ENCODE measurements at places on chromosomes 5 and 9.

DNA sequence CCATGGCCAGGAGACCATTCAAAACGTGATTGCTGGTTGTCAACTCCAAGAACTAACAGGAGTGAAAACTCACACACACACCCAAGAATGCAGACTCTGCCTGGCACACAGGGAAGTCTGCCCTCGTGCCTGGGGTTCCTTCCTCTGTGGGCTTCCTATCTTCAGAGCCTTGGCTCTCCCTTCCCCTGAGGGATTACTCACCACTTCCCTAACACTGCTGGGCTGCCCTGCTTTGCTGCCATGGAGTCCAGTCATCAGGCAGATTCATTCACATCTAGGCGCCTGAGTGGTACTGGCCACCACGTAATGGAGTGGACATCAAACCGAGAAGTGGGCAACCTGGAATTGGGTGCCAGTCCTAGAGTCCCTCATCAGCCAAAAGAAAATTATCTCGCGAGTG lies 76.4 kb upstream of the PRSS3 start:
- no peaks in the 10 kb centered on the region for H3K4me1 ChIP-seq
- peaks cover 4% of the 10 kb centered on the region for H3K27me3 ChIP-seq
- H3K36me3 ChIP-seq, result no peaks in the 10 kb centered on the region
- no peak overlapping the region for H3K27ac ChIP-seq
- no peak for DNase-seq

GRCh38 chr9:124258607-124259157 lies 933 bp downstream of the NEK6 start:
- H3K4me3 ChIP-seq, result peak overlapping the region; percentile 69
- H3K4me1 ChIP-seq, result peaks cover 63% of the 10 kb centered on the region
- no peak for DNase-seq
- H3K27me3 ChIP-seq, result no peaks in the 10 kb centered on the region
- peak overlapping the region; percentile 86 for H3K27ac ChIP-seq
- H3K36me3 ChIP-seq, result no peaks in the 10 kb centered on the region

DNA sequence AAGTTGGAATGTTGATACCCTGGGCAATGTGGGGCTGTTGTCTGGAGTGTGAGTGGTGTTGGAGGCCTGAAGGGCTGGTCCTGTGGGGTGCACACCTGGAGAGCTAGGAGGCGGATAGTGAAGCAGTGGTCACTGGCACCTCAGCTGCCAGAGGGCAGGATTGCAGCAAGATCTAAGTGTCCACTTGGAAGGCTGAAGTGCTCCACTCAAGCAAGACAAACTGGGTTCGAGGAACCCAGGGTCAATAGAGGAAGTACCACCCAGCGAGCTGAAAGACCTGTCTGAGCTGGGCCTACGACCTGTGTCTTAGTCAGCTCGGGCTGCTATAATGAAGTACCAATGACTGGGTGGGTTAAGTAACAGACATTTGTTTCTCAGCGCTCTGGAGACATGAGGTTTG lies 39.7 kb upstream of the TJP2 start:
- H3K27me3 ChIP-seq, result no peaks in the 10 kb centered on the region
- H3K27ac ChIP-seq, result no peak overlapping the region
- H3K36me3 ChIP-seq, result peaks cover 7% of the 10 kb centered on the region

DNA sequence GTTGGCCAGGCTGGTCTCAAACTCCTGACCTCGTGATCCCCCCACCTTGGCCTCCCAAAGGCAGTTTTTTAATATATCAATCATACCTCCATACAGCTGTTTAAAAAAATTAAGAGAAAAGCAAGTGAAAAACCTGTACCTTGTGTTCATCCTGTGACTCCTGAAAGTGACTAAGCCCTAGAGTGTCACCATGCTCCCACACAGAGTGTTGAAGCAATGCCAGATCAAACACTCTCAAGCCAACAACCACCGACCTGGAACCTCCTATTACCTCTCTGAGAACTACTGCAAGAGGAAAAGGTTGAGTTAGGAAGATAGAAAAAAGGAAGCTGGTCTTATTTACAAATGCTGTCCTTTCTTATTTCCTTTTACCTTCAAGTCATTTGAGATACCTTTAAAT lies 123.5 kb downstream of the RASEF start:
- peak; percentile 67 for DNase-seq
- no peaks in the 10 kb centered on the region for H3K36me3 ChIP-seq
- H3K27me3 ChIP-seq, result no peaks in the 10 kb centered on the region

DNA sequence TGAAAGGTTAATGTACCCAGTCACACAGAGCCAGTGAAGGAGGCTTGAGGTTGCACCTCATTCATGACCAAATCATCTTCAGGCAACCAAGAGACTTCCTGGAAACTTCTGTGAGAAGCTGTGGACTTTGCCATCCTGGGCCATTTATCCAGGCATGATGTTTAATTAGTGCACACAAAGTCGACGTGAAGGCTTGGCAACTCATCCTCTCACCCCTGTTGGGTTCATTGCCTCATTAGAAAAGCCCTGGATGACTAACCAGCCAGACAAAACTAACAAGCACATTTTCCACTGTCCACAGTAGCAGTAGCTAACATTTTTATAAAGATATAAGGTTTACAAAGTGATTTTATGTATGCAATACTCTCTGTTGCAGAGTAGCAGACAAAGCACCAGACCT lies 65.7 kb upstream of the ZNF462 start:
- no peaks in the 10 kb centered on the region for H3K27me3 ChIP-seq
- no peak for DNase-seq
- no peak overlapping the region for H3K4me3 ChIP-seq
- H3K27ac ChIP-seq, result no peak overlapping the region
- no peaks in the 10 kb centered on the region for H3K36me3 ChIP-seq

DNA sequence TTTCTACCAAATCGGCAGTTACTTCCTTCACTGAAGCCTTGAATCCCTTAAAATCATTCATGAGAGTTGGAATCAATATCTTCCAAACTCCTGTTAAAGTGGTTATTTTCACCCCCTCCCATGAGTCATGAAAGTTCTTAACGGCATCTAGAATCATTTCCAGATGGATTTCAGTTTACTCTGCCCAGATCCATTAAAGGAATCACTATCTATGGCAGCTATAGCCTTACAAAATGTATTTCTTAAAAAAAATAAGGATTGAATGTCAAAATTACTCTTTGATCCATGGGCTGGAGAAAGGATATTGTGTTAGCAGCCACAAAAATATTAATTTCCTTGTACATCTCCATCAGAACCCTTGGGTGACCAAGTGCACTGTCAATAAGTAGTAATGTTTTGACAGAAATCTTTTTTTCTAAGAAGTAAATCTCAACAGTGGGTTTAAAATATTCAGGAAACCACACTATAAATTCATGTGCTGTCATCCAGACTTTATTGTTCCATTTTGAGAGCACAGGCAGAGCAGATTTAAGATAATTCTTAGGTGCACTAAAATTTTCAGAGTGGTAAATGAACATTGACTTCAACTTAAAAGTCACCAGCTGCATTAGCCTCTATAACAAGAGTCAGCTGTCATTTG lies 767.7 kb downstream of the DTWD2 start:
- no peaks in the 10 kb centered on the region for H3K27me3 ChIP-seq
- no peak overlapping the region for H3K27ac ChIP-seq
- no peak overlapping the region for H3K4me3 ChIP-seq
- no peak for DNase-seq

DNA sequence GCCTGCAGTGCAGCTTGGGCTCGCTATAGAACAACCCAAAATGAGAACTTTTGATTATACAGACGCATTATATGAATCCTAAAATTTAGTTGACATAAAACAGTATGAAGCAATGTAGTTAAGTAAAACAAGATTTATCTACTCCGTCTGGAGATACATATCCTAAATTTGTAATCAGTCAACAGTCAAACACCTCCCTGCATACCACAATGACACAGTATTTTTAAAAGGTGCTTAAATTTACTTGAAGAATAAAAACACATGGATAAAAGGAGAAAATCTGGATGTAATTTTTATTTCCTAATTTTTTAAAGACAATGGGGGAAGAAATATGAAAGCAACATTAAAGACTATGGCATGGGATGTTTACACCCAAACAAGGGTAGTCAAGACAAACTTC lies 70.8 kb downstream of the PTBP3 start:
- peaks cover 35% of the 10 kb centered on the region for H3K36me3 ChIP-seq
- no peaks in the 10 kb centered on the region for H3K27me3 ChIP-seq
- H3K27ac ChIP-seq, result no peak overlapping the region
- no peak overlapping the region for H3K4me3 ChIP-seq
- no peak for DNase-seq
- H3K4me1 ChIP-seq, result no peaks in the 10 kb centered on the region

DNA sequence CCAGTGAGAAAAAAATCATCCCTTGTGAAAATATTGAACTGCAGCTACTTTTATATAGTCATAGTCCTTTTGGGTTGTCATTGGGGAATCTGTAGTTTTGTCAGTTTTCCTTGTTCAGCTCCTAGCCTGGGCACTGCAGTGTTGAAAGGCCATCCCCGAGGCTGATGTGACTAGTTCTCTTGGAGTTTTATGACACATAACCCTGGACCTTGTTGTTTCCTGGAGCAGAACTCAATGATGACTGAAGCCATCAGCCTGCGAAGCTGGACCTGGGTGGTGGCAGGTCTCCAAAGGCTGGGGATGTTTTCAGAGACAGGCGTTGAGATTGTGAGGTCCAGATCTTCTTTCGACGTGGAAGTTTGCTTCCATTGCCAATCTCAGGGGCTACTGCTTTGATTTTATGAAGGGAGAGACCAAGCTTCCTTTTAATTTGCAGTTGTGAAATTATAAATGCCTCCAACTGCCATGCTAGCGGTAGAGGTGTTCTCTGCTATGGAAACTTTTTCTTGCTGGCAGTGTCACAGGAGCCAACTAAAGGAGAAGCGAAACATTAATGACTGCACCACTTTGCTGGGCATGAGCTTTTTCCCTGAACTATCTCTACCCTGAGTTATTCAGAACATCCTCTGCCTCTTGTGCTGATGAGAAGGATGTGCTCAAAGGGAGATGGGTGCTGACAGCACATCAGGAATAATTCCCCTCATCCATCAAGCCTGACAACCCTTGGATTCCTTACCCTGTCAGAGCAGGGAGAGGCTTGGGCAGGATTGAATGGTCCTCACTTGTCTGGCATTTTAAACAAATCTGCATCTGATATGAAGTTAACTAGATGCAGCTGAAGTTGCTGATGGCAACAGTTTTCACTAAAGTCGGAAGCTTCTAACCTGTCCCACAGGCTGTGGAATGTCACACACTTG lies 209.6 kb downstream of the MAST4 start:
- no peaks in the 10 kb centered on the region for H3K36me3 ChIP-seq
- H3K4me3 ChIP-seq, result no peak overlapping the region
- H3K27me3 ChIP-seq, result no peaks in the 10 kb centered on the region
- no peak for DNase-seq
- H3K27ac ChIP-seq, result no peak overlapping the region

- H3K27me3 ChIP-seq, result no peaks in the 10 kb centered on the region
- H3K27ac ChIP-seq, result peak overlapping the region; percentile 54
- no peaks in the 10 kb centered on the region for H3K36me3 ChIP-seq
- no peak overlapping the region for H3K4me3 ChIP-seq
- DNase-seq, result no peak
These were observed 78.3 kb upstream of the LIFR start for GRCh38 chr5:38634568-38635369.

- DNase-seq, result no peak
- no peak within 1 kb of the TSS for H3K27ac ChIP-seq
- H3K4me3 ChIP-seq, result no peak within 1 kb of the TSS
- no peaks in the 10 kb centered on the region for H3K27me3 ChIP-seq
- H3K4me1 ChIP-seq, result no peaks in the 10 kb centered on the region
These were observed at the start of gene SLC6A18 for GRCh38 chr5:1225081-1225480. Gene SLC6A18, plus strand, starts transcription at chr5:1225381. Its CDS starts 97 bp downstream, at chr5:1225478.

GRCh38 chr9:137145731-137146526 lies 7.0 kb downstream of the GRIN1 start:
- H3K4me3 ChIP-seq, result no peak overlapping the region
- DNase-seq, result no peak
- no peaks in the 10 kb centered on the region for H3K36me3 ChIP-seq
- peaks cover 85% of the 10 kb centered on the region for H3K27me3 ChIP-seq

GRCh38 chr9:6584881-6585597 lies 60.5 kb downstream of the GLDC start:
- H3K4me1 ChIP-seq, result no peaks in the 10 kb centered on the region
- DNase-seq, result peak; percentile 58
- no peak overlapping the region for H3K27ac ChIP-seq
- no peaks in the 10 kb centered on the region for H3K36me3 ChIP-seq

DNA sequence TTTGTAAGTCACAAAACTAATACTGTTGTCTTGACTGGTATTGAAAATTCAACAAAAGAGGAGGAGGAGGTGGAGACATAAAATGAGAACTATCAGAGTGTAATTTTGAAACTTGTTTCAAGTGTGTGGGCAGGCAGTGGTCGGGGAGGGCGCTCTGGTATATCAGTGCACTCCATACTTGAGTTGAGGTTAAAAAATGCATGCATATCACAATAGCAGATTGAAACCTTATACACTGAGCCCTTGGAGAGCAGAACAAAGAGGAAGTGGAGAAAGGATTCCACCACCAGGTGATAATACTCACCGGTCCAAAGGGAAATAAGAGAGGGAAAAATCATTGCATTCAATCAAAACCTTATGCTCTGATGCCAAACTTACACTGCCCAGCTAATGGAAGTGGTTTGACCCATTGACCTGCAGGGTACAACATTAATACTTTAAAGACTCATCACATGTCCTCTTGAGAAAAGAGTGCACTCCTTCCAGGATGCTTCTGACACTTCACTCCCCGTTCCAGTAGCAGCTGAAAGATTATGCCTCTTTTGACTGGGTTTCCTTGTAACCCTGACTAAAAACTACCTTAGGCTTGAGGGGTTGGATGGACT lies 79.5 kb upstream of the FAM169A start:
- peaks cover 31% of the 10 kb centered on the region for H3K4me1 ChIP-seq
- no peak for DNase-seq
- H3K36me3 ChIP-seq, result no peaks in the 10 kb centered on the region
- H3K4me3 ChIP-seq, result no peak overlapping the region
- H3K27ac ChIP-seq, result no peak overlapping the region

DNA sequence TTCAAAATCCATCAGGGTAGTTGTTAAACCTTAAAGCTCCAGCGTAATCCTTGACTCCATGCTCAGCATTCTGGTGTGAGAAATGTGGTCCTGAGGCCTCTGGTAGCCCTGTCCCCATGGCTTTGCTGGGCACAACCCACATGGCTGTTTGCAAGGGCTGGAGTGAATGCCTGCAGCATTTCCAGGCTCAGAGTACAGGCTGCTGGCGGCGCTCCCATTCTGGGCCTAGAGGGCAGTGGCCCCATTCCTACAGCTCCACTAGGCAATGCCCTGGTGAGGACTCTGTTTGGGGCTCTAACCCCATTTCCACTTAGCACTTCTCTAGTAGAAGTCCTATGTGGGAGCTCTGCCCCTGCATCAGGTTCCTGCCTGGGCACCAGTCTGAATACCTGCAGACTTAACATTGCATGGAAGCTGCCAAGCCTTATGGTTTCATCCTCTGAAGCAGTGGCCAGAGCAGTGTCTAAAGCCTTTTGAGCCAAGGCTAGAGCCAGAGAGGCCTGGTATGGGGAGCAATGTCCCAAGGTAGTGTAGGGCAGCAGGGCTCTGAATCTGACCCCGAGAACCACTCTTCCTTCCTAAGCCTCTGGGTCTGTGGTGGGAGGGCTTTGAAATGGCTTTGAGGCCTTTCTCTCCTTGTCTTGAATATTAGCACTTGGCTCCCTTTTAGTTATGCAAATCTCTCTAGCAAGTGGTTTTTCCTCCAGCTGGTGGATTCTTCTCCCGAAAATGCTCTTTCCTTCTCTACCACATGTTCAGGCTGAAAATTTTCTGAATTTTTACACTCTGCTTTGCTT lies 5.8 kb upstream of the ALDH1A1 start:
- H3K27ac ChIP-seq, result no peak overlapping the region
- peaks cover 9% of the 10 kb centered on the region for H3K4me1 ChIP-seq
- no peaks in the 10 kb centered on the region for H3K27me3 ChIP-seq
- no peak for DNase-seq
- no peaks in the 10 kb centered on the region for H3K36me3 ChIP-seq
- H3K4me3 ChIP-seq, result no peak overlapping the region
